ENCODE measurements at places on chromosomes 12 and 14.

GRCh38 chr12:89421092-89421835, 69.0 kb upstream of the DUSP6 start:
- DNase-seq = no peak

GRCh38 chr12:84502180-84502860, 410.3 kb downstream of the SLC6A15 start:
- DNase-seq = no peak

- no peak for DNase-seq
These were observed 42.9 kb downstream of the FBXL14 start for GRCh38 chr12:1551496-1551895.

GRCh38 chr12:2019126-2019525, 14.9 kb upstream of the DCP1B start:
- DNase-seq = no peak

GRCh38 chr14:33847066-33847465, 103.8 kb downstream of the EGLN3 start:
- no peak for DNase-seq

- DNase-seq = no peak
These were observed 108.1 kb downstream of the DENND5B start for GRCh38 chr12:31482816-31483215.
